ENCODE measurements at places on chromosomes 3 and 15.

- DNase-seq, result no peak
These were observed 225.9 kb upstream of the C2CD4B start for GRCh38 chr15:62390791-62391640.

GRCh38 chr3:133058243-133058642 is 20.1 kb downstream of the TMEM108 start:
- DNase-seq, result no peak

GRCh38 chr15:32872621-32873283 is 154.9 kb downstream of the GREM1 start:
- no peak for DNase-seq

DNA sequence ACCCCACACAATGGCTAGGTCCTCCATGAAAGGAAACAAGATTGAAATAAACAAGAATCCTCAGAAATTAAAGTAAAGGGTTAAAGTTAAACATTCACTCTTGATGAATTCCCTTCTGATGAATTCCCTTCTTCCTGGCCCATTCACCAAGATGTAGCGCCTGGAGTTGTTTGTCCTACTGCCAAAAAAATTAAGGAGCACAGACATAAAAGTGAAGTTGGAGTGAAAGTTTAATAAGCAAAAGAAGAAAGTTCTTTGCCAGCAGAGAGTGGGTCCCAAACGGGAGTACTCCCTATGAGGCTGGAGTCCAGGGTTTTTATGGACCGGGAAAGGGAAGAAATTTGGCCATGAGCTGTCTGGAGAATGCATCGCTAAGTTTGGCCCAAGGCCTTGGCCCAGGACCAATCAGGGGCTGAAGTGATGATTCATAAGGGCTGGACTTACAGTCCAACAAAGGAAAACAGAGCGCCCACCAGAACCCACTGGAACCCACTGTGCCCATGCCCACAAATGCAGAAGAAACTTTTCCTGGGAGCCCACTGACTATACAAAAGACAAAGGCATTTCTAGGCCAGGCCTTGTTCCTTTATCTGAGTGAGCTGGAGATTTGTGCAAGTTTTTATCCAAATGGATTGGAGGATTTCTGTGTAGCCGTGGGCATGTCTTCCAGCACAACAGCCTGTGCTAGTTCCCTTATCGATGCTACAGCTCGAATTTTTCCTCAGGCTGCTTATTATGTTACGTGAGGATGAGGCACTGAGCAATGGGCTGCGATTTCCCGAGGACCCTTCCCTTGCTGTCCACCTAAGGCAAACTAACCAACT is 1561.6 kb downstream of the OTOL1 start:
- no peak for DNase-seq

DNA sequence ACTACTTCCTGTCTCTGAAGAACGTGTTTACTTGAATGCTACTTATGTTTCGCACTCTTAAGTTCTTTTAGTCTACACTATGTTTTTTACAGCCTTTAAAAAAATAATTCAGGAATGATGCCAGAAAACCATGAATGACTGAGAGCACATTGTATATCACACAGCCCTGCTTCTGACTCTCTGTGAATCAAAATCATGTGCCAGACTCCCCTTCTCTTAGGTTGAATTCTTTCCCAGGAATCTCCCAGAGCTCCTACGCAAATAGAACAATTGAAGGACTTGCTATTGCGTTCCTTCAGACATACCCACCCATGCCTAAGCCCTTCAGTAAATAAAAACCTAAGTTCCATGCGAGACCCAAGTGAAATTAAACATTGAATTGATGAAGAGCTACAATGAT is 782.0 kb upstream of the ALCAM start:
- no peak for DNase-seq

GRCh38 chr3:16183601-16184270 is 9.3 kb downstream of the GALNT15 start:
- DNase-seq, result no peak

- DNase-seq, result no peak
These were observed 18.9 kb downstream of the SUMF1 start for GRCh38 chr3:4448187-4448586.

DNA sequence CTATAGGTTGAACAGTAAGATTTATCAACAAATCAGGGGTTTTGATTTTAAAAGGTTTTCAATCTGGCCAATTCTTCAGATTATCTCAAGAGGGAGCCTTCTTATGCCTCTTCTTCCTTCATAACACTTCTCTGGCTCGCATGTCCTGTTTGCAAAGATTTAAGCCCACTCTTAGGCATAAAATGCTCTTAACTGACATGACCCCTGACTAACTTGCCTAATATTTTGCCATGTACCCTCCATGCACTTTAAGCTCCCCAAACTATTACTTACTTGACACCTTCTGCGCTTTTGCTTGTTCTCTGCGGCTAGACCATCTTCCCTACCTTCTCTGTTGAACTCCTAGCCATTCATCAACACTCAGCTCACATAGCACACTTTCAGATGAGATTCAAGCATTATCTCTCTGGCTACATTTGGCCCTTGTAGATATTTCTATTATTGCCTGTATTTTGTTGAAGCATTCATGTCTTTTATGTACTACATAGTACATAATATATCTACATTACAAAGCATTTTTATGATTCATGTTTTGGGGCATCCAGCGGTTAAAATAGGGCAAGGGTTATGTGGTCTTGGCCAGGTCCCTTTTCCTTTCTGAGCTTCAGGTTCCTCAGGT is 1.0 kb upstream of the ARIH1 start:
- DNase-seq, result no peak

- no peak for DNase-seq
These were observed 13.3 kb upstream of the PTX3 start for GRCh38 chr3:157423337-157423736.

DNA sequence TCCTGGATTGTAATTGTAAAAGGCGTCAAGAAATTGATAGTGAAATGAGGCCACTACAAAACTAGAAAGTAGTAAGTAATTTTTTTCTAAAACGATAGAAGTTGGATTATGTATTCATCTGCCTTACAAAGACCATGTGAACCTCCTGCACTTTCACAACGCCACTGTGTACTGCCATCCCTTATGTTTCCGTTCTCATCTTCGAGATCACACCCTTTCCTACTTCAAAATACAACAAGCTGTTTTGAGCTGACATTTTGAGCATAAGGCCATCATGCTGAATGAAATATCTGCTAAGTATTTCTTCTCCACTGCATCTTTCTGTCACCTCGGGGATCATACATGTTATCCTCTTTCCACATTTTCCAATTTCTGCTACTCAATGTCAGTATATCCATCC is 885.5 kb downstream of the ROBO1 start:
- DNase-seq, result no peak

- DNase-seq, result no peak
These were observed 287.7 kb downstream of the RORA start for GRCh38 chr15:60941448-60941847.

DNA sequence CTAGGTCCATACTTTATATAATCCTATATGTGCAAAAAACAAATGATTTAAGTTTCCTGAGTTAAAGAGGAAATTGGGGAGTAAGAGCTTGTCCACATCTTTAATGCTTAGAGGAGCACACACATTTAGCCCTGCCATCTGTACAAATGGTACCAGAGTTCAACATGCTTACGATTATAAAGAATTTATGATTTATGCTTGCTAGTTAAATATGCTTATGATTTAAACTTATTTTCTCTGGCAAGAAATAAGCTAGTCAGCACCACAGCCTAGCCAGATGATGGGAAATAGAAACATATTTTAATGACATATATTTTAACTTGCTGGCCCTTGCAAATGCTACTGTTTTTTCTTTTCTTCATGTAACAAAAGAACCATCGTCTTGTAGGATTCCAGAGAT is 48.3 kb downstream of the EIF4E3 start:
- no peak for DNase-seq

DNA sequence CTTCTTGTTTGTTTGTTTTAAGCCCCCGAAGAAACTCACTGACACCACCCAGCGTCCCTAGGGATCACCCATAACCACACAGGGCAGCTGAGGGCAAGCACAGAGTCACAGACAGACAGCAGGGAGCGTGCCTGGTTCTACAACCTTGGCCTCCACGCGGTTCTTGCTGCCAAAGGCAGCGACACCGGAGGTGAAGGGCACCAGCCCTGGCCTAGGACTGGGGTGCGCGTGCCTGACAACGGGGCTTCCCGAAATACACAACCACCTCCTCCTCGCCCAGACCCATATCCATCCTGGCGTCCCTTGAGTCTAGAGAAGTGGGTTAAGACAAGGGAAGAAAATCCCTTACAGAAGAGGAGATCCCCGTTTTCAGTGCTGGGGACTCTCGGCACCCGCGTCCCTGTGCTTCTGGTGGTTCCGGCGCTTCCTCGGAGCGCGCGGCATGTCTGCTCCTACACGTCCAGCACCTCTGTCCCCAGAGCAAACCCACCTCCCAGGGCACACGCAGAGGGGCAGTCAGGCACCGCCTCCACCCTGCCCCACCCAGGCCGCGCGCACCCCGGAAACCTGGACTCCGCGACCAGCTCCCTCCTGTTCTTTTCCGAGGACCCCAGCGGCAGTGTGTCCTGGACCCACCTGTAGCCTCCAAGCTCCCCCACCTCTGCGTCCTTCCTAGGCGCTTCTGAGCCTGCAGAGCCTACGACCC is 911 bp downstream of the RFTN1 start:
- peak; percentile 73 for DNase-seq

- DNase-seq, result no peak
These were observed 104.8 kb downstream of the ETFA start for GRCh38 chr15:76206325-76206976.

- no peak for DNase-seq
These were observed 55.6 kb downstream of the ATP11B start for GRCh38 chr3:182848906-182849305.

- DNase-seq, result no peak
These were observed 189.6 kb upstream of the MRPL3 start for GRCh38 chr3:131692356-131692755.

DNA sequence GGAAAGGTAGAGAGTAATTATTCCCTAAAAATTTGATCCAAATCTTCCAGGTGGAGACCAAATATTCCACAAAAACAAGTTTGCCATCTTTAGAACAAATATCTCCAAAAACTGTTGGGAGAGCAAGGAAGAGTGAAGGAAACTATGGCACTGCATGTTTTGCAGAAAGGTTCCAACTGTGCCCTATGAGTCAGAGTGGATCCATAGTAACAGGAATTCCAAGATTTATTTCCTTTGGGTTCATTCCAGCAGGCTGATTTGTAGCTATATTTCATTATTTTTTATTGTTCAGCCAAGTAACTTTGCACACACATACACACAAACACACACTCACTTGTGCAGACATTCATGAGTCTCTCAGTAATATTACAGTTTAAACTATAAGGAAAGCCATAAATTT is 459.7 kb upstream of the EPHA6 start:
- no peak for DNase-seq

DNA sequence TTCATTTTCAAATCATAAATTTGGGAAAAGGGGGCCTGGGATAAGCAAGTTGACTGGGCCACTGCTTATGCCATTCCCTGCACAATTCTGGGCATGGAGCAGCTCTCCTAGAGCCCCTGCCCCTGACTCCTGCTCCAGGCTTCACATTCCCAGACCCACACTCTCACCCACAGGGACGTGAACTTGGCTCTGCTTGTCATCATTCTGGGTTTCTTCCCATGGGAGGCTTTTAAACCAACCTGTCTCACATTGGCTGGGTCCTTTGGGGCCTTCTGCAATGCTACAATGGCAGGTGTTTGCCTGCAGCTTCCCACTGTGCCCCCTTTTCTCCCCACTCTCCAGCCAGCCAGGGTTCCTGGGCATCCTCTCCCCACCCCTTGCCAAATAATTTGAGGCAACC is 49.1 kb downstream of the CYP19A1 start:
- no peak for DNase-seq

DNA sequence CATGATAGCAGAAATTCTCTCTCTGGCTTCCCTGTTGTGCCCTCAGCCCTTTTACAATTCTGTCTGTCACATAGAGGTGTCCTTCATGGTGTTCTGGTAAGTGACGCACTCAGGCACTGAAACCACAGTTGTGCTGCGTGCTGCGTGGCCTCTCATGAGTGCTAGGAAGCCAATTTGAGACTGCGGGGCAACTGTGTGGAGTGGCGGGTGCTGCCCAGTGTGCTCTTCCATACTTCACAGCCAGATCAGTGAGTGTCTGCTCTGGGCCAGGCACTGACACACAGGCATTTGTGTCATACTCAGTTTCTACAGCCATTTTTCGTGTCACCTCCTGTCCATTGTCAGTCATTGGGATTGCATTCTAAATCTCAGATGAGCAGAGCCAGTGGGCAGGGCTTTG is 133.1 kb upstream of the PLXNA1 start:
- no peak for DNase-seq

DNA sequence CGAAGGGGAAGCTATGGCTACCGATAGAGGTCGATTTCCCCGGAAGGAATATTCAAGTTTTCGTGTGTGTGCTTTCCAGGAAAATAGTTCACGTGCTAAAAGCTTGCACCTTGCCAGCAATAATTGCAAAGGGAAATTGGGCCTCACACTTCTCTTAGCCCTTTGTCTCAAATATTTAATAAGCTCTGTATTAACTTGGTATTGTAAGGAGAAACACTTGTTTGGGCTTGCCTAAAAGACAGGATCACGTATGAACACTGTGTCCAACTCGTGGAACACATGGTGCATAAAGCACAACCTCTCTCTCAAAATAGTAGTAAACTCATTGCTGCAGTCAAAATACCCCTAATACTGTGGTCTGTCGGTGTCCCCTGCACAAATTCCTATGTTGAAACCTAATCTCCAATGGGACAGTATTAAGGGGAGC is 352 bp upstream of the TMF1 start:
- DNase-seq, result no peak

DNA sequence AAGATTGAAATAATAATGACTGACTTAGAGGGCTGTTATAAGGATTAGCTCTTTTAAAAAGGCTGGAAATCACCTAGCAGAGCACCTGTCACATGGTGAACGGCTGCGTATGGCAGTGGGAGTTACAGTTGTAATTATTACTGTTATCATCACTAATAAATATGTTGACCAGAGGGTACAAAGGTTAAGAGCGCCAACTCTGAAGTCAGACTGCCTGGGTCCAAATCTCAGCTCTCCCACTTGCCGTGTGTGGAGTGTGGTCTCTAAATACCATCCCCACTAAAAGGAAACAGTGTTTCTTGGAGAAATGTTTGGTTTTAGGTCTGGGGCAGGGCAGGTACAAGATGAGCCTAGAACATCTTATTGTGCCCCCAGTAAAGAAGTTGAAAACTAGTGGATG is 6.0 kb upstream of the RAD18 start:
- DNase-seq, result no peak

DNA sequence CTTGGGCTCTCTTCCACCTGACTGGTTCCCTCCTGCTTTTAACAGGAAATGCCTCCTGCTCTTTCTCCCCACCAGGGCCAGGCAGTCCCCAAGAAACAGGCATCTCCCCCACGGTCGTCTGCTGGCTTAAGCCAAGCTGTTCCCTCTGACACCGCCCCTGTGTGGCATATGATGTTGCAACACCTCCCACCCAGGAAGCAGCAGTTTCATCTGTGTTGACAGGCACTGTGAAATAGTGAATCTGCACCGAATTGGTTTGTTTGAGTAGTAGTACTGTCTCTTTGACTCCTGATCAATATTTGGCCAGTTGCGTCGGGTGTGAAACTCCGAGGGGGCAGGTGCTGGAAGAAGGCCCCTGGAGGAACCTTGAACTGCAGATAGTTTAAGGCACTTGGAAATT is 188.8 kb downstream of the FEZF2 start:
- DNase-seq, result no peak

GRCh38 chr3:193040836-193041672 is 123.4 kb upstream of the MB21D2 start:
- DNase-seq, result no peak
